Activated naive CD4-positive, alpha-beta T cell treated with anti-CD3 and anti-CD28 coated beads, Interleukin-2, amount 50 U/mL, for 72 hours (primary cell): ENCODE measurements at places on chromosomes 6 and 20. TPM values are rescaled to one million over a fixed set of nuclear protein-coding genes. Genes with fewer than 3 reads are reported as not detected.

- DNase-seq, result no peak
Measured at GRCh38 chr6:31178143-31179041, 7.9 kb upstream of the POU5F1 start.

GRCh38 chr6:162666246-162666645 lies 61.3 kb downstream of the PRKN start:
- no peak for DNase-seq

GRCh38 chr20:11564491-11564890 lies 353.2 kb upstream of the BTBD3 start:
- DNase-seq, result no peak

GRCh38 chr20:2204021-2204420 lies 91.8 kb upstream of the TGM3 start:
- DNase-seq, result no peak

- peak; percentile 59 for DNase-seq
Measured at GRCh38 chr6:26175428-26176181, 88.4 kb downstream of the HFE start.

Gene NRSN2
- 8.5 TPM for total RNA-seq

GRCh38 chr6:15674690-15675386 lies 12.0 kb upstream of the DTNBP1 start:
- DNase-seq, result no peak

Gene SLC35D3
- total RNA-seq, result not detected

DNA sequence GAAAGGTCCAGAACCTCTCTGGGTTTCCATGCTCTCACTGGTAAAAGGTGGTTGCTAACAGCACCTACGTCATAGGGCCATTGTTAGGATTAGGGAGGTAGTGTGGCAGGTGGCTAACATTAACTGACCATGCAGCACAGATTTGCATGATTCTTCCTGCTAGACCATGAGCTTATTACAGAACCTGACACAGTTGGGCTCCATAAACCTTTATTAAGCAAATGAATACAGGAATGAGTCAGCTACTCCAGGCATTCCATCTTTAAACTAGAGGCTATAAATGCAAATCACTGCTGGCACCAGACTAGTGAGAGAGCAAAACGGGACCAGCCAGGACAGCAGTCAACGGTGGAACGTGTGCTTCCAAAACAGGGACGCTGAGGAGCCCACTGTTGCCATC lies 440.1 kb downstream of the PTPRT start:
- no peak for DNase-seq

Gene LZTS3
- 2.0 TPM for total RNA-seq

- DNase-seq, result peak; percentile 85
Measured at GRCh38 chr6:4776131-4776492, at the start of gene CDYL. Gene CDYL (plus strand): TSS chr6:4776404. CDS start chr6:4776784, 380 bp downstream.

DNA sequence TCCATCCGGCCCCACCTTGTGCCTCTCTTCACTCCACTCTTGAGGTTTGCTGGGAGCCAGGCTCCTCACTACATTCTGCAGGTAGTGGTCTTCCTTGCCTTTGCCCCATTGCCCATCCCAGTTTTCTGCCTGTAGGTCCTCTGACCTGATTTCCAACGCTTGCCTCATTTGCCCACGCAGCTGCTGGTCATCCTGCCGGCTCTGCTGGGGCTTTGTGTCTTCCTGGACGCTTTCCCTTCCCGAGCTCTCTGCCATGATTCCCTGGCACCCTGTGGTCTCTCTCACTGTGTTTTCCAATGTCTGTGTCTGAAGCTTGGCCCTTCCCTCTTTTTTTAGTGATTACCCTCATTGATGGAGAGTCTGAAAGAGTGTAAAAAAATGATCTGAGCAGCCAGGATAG lies 451.6 kb downstream of the UTRN start:
- no peak for DNase-seq

DNA sequence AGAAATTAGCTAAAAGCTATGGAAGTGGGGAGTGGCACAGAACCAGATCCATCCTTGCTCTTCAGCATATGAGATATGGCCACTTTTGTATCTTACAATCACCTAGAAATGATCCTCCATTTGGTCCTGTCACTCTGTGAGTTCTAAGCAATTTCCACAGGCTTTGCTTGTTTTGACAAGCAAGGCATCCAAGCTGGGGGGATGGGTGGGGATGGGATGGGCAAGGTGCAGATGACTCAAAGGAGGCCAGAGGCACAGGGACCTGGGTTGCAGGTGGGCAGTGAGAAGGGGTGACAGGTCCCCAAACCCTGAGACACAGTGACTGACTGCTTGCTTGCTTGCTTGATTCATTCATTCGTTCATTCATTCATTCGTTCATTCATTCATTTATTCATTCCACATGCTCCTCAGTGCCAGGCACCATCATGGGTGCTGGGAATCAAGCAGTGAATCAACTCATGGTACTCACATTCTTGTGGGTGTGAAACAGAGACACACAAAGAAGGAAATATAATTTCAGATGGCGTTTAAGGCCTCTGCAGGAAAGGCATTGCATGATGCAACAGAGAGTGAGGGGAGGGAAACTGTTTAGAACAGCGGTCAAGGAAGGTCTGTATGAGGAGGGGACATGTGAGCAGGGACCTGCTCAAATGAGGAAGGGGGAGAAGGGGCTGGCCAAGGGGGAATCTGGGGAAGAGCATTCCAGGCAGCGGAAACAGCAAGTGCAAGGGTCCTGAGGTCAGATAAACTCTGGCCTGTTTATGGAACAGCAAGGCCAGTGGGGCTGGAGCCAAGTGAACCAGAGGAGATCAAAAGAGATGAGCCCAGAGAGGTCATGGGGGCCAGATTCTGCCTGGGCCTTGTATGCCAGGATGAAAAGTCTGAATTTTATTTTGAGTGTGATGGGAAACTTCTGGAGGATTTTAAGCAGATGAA lies 3.4 kb downstream of the KCNB1 start:
- DNase-seq, result no peak

DNA sequence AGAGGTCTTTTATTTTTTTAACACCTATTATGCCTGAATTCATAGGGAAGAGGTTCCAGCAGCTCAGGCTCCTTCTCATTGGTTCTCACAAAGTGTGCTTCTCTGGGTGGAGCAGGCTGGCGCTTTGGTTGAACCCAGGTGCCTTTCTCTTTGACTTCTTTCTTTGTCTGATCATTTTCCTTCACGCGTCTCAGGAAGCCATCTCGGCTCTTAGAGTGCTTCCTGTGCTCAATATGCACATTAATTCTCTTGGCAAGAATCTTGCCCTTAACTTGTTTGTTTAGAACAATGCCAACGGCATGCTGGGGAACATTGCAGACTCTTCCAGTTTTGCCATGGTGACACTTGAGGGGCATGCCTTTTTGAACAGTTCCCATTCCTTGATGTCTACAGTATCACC lies 44.2 kb upstream of the RNF24 start:
- DNase-seq, result no peak
